ENCODE measurements at places on chromosomes 11 and 22.

- DNase-seq: no peak
Measured at GRCh38 chr11:125155100-125155444, 9.5 kb upstream of the PKNOX2 start.

- no peak for DNase-seq
Measured at GRCh38 chr22:17974703-17975372, 49.5 kb downstream of the MICAL3 start.

- DNase-seq: peak; percentile 84
Measured at GRCh38 chr11:65225279-65226102, 36.3 kb upstream of the POLA2 start.

DNA sequence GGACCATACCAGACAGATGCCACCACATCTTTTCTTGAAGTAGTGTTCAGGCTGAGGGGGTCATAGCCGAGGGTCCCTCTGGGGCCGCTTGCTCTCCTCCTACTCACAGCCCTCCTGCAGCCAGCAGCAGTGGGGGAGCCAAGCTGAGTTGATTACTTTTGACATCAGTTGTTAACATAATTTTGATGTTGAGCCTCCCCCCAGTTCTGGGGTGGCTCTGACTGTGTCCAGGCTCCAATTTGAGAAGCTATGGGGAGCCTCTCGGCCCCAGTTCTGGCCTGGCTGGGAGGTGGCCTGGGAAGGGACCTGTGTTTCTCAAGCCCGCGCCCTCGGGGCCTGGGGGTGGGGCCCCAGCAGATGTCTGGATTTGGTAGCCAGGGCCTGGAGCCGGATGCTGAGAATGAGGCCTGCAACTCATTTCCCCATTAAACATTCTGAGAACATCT lies 47.9 kb downstream of the KCNQ1OT1 start:
- no peak for DNase-seq

DNA sequence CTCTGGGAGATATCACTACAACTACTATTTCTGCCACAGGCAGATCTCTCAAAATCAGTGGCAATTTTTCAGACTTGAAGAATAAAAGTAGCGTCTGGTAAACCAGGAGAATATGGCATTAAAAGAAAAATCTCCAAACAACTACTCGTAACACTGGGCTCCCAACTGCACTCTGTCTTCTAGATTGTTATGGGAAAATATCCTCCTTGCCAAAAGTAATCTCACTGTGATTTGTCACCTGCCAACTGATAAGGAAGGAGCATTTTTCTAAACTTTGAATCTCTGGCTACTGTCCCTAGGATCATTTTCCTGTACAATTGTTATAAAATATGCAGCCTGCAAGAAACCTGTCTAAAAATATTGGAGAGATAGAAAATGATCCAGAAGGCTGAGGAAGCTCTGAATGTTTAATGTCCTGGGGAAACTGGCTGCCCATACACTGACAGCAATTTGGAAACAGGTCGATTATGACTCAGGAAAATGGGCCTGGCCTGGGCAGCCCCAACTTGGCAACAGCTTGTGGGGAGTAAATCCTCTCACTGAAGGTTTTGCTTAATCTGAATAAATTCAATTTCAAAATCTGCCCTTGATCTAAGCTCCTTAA lies 90.5 kb upstream of the DBX1 start:
- no peak for DNase-seq

GRCh38 chr22:19419464-19420178 lies 11.9 kb downstream of the HIRA start:
- DNase-seq: peak; percentile 40

- DNase-seq: peak; percentile 61
Measured at GRCh38 chr11:114295676-114296604, at the start of gene NNMT. TSS of gene NNMT (plus strand) at chr11:114296399. CDS start at chr11:114296557, 158 bp downstream.
